ENCODE measurements at places on chromosomes 16 and 17.

GRCh38 chr17:43768943-43769342, 9.8 kb downstream of the DUSP3 start:
- no peak for DNase-seq

- no peak for DNase-seq
Measured at GRCh38 chr16:87304951-87305350, 12.2 kb downstream of the C16orf95 start.

DNA sequence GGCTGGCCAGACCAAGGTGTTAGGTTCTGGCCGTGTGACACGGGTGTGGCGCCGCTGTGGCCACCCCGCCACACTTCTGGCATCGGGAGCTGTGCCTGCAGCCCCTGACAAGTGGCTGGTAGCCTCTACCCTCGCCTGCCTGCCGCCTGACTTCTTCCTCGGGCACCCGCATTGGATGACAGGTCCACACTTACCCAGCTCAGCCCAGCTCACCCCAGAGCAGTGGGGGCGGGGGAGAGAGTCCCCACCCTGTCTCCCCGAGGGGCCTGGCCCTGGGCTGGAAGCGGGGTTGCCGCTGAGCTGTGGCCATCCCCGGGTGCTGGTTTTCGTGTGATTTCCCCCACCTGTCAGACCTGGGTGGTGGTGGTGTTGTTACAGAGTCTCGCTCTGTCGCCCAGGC, 53.9 kb upstream of the ACSF3 start:
- DNase-seq: no peak

- DNase-seq: no peak
Measured at GRCh38 chr16:14347706-14348105, 276.6 kb downstream of the MRTFB start.

GRCh38 chr17:45184144-45184543, 22.5 kb downstream of the HEXIM2 start:
- no peak for DNase-seq
